Fibroblast of the conjunctiva (primary cell): ENCODE measurements at places on chromosomes 2 and 18.
A peak's percentile ranks its signal among the peaks of the same experiment; 100 is the strongest.

DNA sequence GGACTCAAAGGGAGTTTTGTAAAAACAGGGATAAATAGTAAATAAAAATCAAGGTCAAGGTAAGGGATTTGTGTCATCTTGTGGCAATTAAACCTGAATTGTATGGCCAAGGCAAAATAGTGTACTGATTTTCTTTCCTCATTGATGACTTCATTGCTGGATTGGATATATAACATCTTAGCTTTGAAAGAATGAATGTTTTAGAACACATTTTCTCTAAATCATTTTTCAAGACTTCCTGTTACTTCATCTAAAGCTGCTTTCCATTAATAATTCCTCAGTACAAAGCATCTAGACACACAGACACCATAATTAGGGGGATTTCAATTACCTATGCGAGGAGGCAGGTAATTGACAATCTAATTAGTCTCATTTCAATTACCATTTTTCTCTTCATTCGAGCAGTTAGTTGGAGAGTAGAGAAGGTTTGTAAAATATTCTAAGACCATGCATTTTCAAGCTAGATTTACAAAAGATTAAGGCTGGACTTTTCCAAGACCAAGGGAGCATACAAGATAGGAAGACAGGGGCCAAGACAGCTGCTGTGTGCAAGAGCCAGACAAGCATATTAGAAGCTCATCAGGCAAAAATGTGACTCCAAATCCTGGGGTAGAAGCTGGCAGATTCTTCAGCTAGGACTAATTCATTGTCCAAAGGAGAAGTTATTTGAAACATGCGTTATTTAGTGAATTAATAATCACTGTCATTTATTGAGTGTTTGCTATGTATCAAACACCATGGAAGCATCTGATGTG lies 253.6 kb downstream of the EPHA4 start:
- DNase-seq, result no peak

DNA sequence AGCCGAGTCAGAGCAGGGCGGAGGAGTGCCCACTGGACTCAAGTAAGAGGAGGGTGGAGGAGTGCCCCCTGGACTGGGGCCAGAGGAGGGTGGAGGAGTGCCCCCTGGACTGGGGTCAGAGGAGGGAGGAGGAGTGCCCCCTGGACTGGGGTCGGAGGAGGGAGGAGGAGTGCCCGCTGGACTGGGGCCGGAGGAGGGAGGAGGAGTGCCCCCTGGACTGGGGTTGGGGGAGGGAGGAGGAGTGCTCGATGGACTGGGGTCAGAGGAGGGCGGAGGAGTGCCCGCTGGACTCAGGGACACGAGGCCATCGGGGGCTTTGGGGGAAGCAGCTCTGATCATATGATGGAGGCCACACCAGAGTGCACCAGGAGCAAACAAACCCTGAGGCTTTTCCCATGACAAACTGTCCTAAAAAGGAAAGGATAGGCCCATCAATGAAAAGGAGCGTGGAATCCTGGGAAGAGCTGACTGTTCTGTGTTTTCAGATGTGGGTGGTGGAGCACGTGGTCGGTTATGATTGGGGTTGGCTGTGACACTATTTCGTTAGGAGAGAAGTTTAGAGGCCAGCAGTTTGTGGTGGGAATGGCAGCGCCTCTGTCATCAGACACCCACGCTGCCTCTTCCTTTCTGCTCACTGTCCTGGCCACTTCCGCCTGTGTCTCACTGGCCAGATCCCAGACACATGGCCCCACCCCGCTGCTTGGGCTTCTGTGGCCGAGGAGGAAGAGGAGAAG lies 24.5 kb upstream of the HPCAL1 start:
- no peak for DNase-seq

DNA sequence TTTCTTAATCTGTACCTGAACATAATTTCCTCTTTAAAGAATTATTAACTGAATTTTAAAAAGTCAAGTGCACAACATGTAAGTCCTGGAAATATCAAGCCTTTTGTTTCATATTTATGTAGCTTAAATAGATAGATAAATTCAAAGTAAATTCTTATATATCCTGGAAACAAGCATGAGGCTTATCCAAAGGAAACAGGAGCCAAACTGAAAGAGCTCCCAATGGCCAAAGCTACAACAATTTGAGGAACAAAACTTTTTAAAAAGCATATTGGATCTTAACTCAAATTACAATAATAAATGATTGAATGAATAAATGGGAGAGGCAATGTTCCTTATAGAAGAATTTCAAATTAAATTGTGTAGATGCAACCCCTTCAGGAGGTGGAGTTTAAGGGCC lies 679.1 kb downstream of the METTL4 start:
- no peak for DNase-seq

DNA sequence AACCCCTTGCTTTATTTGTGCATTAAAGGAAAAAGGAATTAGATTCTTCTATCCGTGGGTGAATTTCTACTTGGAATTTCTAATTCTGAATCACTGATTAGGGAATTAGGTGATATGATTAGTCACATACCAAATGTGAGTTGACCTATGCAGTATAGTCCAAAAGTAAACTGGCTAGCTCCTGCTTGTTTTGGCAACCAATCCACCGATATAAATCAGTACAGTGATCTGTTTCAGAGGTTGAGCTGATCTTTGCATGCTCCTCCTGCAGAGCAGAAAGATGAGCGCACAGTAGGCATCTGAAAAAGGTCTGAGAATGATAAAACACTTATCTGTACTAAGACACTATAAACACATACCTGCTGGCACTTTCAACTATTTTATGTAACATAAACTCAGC lies 86.6 kb downstream of the LRP1B start:
- no peak for DNase-seq

GRCh38 chr2:118345465-118345864 lies 257.2 kb downstream of the INSIG2 start:
- no peak for DNase-seq

DNA sequence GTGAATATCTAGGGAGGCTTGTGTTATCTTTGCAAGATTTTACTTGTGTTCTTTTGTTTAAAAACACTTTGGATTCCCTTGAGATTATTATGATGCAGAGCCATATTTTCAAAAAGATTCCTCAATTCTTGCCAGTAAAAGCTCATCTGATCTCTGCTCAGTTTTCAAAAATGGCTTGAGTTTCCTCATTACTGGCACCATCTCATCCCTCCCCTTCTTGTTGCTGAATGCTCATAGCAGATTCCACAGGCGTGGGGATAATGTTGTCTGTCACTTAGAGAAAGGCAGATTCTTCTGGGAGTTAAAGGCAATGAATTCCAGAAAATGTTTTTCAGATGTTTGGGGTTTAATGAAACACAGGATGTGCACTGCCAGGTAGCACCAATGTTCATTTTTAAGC lies 170.4 kb upstream of the TANK start:
- peak; percentile 9 for DNase-seq

- no peak for DNase-seq
These were observed 263.8 kb downstream of the MEIS1 start for GRCh38 chr2:66698576-66699239.

GRCh38 chr2:191696001-191696400 lies 18.1 kb downstream of the NABP1 start:
- peak; percentile 86 for DNase-seq

GRCh38 chr18:41939326-41939725 lies 15.7 kb upstream of the PIK3C3 start:
- no peak for DNase-seq

DNA sequence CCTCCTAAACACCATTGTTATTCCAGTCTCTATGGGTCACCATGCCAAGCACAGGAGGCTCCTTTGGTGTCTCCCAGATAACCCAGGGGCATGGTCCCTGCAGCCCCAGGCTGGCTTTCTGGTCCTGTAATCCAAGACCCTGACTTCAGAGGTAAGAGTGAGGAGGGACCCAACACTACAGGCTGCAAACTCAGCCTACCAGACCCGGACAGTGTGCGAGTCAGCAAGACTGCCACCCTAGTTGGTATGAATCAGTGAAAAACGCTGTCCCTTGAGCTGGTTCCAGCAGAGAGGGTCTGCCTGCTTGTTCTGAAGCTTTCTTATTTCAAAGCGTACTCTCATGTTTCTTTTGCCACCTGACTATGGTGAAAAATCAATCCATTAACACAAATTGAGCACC lies 47.6 kb upstream of the ZFP36L2 start:
- DNase-seq, result no peak

DNA sequence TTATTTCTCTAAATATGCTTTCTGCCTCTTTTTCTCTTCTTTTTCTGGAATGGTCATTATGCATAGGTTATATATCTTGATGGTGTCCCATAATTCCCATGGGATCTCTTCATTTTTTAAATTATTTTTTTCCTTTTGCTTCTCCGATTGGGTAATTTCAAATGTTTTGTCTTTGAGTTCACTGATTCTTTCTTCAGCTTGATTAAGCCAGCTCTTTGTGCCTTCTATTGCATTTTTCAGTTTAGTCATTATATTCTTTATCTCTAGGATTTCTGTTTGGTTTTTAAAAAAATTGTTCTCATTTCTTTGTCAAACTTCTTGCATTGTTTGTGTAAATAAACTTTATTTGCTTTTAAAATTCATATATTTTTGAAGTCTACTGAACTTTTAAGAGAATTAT lies 251.1 kb downstream of the INSIG2 start:
- no peak for DNase-seq

- DNase-seq, result no peak
These were observed 1355.1 kb upstream of the ZEB2 start for GRCh38 chr2:145875016-145875415.

GRCh38 chr2:62102402-62102920 lies 93.5 kb upstream of the B3GNT2 start:
- DNase-seq, result no peak

DNA sequence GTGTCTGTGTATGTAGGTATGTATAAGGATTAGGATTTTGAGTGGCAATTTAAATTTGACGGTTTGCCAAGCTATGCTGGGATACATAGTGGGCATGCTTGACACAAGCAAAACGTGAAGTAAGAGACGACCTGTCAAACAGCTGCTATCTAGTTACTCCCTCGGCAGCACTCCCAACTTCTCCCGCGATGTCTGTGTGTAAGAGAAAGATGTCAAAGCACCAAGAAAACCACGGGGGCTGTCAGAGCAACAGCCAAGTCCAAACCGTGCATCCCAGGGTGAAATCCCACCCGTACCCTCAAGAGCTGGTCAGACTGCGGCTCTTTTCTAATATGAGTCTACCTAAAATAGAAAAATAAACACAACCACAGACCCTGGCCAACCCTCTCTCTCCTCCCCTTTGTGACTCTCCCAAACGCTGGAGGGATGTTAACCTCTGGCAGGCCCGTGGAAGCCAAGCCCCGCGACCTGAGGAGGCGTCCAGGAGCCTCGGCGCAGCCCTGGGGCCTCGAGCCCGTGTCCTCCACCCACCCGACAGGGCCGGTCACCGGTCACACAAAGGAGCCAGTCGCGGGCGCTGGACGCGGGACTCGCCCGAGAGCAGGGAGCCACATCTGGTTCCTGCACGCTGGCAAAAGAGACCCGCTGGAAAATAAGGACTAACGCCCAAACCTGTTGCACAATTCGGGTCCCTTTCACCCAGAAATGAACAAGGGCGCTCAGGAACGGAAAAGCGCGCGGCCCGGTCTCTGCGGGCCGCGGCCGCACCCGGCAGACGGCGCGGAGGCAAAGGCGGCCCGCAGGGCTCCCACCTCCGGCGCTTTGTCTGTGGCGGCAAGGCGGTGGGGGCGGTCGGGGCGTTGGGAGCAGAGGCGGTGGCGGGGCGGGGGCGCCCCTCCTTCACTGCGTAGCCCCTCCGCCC lies 925 bp downstream of the SESTD1 start:
- no peak for DNase-seq

DNA sequence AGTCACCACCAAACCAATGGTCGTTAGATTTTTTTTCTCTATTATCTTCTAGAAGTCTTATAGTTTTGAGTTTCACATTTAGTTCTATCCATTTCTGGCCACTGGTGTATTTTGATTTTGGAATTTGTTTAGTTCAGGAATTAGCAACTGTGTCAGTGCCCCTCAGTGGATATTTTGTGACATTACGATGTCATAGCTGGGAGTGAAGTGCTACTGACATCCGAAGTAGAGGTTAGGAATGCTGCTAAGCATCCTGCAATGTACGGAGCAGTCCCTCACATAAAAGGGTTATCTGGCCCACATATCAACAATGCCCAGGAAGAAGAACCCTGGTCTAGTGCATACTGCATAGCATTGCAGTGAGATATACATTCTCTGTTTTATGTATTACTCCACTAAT lies 157.4 kb upstream of the RGPD4 start:
- DNase-seq, result no peak

DNA sequence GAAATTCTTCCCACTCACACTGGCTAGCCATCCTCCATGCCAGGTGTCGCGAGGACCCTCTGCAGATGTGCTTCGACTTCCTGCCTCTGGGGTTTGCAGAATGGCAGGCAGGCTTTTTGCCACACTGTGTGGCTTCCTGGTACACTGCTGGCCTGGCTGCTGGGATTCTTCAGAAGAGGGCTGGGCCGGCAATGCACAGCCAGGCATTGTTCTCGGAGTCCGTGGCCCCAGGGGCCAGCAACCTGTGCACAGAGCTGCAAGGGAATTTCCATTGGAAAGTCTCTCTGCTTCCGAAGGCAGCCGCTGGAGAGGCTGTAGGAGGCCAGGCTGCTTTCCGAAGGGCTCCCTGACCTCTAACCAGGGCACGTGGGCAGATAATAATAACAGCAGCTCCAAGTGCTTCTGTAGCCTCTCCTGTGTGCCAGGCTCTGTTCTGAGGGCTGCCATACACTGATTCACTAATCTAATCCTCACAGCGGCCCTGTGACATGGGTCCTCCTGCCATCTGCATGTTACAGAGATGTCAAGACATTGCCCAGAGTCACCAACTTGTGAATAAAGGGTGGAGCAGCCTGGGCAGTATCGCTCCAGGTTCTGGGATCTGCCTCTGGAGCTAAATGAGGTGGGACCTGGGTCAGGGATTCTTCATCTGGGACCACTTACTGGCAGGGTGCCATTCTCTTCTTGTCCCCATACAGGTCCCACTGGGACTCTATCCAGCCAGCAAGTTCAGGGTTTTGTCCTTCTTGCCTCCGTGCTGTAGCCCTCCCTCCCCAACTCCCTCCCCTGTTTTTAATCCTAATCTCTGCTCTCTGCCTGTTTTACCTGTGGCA lies 5.0 kb downstream of the LDLRAD4 start:
- DNase-seq, result no peak

DNA sequence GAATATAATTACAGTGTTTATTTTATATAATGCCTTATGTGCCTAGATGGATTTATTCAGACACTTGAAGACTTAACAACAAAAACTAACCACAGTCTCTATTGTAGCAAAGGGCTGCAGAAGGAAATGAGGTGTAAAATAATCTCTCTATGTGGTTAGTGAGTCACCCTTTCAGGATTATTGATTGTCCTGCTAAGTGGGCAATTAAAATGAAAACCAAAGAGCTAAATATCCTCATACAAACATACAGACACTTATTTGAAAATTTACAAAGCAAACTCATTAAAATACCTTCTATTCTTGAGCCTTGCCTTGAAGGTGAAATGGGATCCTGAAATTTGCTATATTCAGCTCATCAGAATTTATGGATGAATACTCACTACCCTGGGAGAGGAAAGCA lies 27.7 kb upstream of the DCC start:
- no peak for DNase-seq

DNA sequence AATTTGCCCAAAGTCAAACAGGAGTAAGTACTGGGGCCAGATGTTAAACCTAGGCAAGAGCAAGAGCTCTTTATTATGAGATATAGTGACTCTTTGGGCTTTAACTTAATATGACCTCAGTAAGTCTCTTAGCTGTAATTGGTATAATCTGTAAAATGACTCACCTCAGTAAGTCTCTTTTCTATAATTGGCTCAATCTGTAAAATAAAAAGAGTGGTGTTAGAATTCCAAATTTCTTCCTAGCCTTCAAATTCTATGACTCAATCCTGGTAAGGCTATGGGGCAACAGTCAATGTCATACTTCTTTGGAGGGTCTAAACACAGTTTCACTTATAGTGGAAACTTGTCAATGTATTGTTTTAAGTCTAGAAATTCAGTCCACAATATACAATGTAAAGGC lies 1608.9 kb upstream of the PIK3C3 start:
- DNase-seq, result no peak

GRCh38 chr2:31707992-31708391 lies 127.3 kb upstream of the SRD5A2 start:
- DNase-seq, result no peak
